Dorsolateral prefrontal cortex (tissue), 122 donors: ENCODE measurements at places on chromosomes 7 and 10. TPM values are rescaled to one million over a fixed set of nuclear protein-coding genes. Genes with fewer than 3 reads are reported as not detected.
A peak's percentile ranks its signal among the peaks of the same experiment; 100 is the strongest.

DNA sequence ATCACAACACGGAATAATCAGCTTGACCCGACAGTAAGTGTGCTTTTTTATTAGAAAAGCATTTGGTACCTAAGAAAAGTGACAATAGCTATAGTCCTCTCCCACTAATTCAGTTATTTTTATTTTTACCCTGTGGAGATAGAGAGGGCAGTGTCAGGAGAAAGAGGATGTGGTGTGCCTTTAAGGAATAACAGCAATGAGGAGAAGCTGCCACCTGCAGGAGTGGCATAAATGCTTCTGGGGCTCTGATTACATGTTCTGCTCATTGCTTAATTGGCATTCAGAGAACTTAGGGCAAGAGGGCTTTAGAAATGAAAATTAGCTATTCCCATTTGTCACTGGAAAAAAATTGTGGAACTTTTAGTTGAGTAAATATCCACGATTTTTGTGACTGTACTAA lies 60.1 kb downstream of the DENND11 start:
- DNase-seq: no peak

DNA sequence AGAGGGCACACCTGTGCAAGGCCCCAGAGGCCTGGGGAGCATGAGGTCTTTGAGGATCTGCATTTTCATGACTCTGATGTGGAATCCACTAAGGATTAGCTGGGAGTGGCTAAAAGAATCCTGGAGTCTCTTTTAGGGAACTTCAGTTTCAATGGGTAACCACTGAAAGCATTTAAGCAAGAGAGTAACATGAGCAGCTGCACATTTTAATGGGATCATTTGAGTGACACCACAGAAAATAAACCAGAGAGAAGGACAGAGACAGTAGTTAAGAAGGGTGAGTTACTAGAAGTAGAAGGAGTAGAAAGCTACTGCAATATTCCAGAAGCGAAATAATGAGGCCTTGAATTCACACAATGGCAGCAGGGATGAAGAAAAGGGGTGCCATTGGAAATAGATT lies 5.2 kb downstream of the GOT1 start:
- no peak for DNase-seq

- DNase-seq: no peak
These were observed 99.9 kb downstream of the CACNA2D1 start for GRCh38 chr7:82343716-82344115.

GRCh38 chr10:89183571-89183970 lies 23.5 kb downstream of the CH25H start:
- no peak for DNase-seq

DNA sequence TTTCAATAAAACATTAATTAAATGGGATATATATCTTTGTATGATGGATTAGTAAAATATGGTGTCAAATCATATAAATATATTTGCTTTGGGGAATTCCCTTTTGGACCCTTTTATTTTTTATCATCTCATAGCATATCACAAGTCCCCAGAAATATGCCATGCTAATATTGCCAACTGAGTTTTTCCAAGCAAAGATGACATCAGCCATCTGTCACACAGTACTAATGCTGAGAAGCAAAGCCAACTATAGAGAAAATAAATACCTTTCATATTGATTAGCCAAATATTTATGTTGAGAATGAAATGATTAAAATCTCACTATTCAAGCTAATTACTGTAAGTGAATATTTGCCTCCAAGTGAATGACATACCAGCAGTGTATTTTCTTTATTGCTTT lies 575.3 kb downstream of the ETV1 start:
- no peak for DNase-seq

GRCh38 chr7:130096243-130096827 lies 26.0 kb downstream of the KLHDC10 start:
- DNase-seq: no peak

DNA sequence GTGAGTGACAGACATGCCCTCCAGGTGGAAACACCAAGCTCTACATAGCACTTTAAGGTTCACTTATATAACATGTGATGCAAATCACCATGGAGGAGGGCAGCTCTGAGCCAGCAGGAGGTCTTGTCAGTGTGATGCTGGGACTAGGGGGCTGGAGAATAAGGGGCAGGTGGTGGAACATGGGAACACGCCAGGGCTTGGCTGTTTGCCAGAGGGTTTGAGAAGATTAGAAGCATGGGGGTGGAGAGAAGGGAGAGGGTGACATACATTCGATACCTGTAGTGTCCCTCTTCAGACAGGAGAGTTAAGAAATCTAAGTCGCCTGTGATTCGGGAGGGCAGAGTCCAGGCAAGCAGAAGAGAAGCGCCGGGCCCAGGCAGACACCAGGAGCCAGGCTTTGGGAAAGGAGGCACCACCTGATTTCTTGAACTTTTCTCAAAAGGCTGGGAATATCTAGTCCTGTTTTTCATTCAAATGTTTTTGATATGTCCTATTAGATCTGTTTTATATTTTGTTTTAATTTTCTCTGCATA lies 16.9 kb upstream of the LAMB4 start:
- DNase-seq: no peak

DNA sequence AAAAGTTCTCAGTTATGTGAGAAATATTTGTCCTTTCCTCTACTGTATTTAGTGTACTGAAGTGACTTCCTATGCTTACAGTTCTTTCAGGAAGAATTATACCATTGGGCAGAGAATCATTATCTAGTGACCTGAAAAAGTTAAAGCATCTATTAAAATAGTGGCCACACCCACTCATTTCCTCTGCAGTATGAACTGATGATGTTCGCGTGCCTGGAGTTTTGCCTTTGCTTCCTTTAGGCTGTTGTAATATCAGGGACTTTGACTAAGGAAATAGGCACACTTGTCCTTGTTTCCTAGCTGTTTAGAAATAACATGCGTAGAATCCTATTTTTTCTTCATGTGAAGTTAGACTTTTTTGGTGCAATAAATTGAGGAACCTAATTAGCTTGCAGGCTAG lies 100.7 kb downstream of the ZMYND11 start:
- no peak for DNase-seq

DNA sequence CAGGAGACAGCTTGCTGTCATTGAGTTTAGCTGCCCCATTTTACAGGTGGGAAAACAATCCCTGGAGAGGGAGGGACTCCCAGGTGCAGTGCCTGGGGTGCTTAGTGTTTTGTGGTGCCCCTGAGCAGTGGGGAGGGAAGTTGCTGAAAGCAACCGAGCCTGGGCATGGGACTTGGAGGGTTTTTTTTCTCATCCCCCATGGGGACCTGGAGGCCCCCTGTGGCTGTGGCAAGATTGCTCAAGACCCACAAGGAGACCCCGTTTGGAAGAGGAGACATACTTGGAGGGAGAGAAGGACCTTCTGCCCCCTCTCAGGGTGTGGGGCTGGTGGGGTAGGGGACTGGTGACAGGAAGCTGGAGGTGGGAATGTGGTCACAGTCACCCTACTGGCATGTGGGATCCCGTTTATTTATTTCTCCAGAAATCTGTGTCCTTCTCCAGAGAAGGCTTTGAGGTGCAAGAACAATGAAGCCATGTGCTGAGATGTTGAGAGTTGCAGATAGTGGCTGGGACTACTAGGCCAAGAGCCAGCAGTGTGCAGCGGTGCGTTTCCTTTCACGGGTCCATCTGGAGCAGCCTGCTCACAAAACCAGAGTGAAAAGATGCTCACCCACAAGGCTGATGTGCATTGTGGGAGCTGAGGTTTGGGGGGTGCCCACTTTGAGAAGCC lies 21.5 kb downstream of the ZMIZ1 start:
- no peak for DNase-seq

GRCh38 chr7:2959828-2960599 lies 83.7 kb downstream of the CARD11 start:
- peak; percentile 6 for DNase-seq

DNA sequence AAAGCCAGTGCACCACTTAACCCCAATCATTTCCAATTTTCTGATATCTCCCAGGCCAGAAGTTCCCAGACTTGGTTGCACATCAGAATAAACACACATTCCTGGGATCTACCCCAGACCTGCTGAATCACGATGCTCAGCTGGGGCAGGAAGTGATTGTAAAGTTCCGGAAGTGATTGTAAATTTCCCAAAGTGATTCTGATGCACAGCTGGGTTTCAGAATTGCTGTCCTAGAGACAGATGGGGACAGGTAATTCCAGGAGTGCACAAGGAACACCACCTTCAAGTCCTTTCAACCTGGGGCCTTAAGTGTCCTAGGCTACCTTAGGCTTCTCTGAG lies 104.2 kb upstream of the EEPD1 start:
- no peak for DNase-seq

DNA sequence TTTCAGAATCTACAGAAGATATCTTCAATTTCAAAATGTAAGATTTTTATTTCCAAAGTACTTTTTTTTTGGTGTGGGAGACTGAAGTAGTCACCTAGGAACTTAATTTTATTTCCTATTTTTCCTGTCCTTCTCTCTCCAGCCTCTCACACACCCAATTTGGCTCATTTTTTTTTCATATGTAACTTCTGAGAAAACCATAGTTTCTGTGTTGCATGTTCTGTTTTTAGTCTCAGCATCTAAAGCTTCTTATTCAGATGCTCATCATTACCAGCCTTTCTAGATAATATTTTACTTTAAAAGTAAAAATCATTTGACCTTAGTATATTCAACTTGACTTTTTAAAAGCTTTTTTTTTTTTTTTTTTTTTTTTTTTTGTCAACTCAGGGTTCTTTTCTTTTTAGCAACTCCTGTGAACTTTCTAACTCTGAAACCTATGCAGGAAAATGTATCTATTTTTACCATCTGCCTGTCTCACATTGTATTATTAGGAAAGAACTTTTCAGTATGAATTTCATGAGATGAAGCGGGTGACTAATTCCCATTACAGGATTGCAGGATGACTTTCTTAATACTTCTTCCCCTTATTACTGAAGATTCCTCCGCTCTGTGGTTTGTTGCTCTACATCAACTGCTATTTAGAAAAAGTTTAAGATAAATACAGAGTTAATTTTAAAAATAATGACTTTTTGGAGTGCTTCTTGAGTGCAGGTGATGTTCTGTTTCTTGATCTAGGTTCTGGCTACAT lies 73.6 kb upstream of the LSM8 start:
- DNase-seq: no peak

- no peak for DNase-seq
These were observed 957.8 kb downstream of the NXPH1 start for GRCh38 chr7:9391221-9391620.

- DNase-seq: no peak
These were observed 4.8 kb downstream of the GRIFIN start for GRCh38 chr7:2471396-2471795.

DNA sequence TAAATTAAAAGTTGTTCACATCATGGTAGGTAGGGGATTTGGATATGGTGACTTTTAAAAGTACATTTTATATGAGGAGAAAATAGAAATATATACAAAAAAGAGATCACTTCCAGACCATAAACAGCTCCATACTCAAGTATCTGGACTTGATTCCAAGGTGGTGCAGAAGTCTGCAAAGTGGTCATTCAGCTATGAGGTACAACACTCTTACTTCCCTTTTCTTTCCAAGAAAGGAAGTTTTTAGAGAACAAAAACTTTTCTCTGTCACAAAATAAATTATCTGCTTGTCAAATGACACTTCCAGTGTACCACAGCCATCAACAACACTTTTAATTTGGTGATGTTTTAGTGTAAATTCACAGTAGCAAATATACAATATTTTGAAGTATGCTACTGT lies 1013.5 kb downstream of the GATA3 start:
- no peak for DNase-seq

GRCh38 chr7:25889765-25890164 lies 262.2 kb upstream of the NFE2L3 start:
- DNase-seq: no peak

DNA sequence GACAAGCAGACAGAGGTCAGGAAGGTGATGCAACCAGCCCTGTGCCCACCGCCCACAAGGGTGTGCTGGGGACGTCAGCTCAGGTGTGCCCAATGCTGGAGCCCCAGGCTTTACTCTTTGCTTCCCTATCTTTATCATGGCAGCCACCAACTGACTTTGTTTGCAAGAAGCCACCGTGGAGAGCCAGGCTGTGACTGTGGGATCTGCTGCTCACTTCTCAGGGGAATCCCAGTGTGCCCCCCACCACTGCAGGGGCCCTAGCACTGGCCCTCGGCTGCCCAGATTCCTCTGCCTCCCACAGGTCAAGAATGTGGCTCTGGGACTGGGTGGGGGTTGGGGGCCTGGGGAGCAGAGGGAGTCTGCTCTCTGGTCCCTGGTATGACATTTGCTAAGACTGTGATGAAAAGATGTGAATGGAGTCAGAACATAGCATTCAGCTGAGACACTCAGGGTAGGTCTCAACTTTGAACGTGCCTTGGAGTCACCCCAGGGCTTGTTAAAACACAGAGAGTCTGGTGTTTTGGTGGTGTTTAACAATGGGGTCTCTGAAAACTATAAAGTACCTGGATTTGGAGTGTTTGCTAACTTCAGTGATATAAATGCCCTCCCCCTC lies 47.3 kb downstream of the ARHGAP22 start:
- DNase-seq: no peak

GRCh38 chr10:127142856-127143255 lies 53.5 kb downstream of the INSYN2A start:
- DNase-seq: peak; percentile 62

GRCh38 chr7:378041-378420 lies 88.1 kb downstream of the FOXL3 start:
- DNase-seq: no peak

DNA sequence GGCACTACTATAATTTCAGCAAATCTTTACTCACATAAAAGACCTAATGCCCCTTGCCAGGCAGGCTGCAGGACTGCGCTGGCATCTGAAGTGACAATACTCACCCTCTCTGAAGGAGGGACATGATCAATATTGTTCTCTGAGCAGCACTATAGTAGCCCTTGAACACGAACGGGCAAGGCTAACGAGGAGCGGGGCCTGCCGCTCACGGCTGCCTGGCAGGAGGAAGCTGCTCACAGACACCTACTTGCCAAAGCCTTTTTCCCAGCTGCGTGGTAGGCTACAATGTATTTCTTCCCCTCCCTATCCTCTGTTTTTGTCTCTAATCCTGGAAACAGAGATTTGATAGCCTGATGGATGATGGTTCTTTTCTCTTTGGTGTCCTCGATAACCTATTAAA lies 19.9 kb downstream of the PUS7 start:
- no peak for DNase-seq

GRCh38 chr10:113911113-113911512 lies 56.7 kb downstream of the NHLRC2 start:
- DNase-seq: no peak

GRCh38 chr7:108093341-108093740 lies 36.8 kb downstream of the LAMB4 start:
- DNase-seq: no peak

GNAT3 gene
- not detected for total RNA-seq

KIF20B gene
- total RNA-seq: 4.8 TPM

ABCA13 gene
- total RNA-seq: not detected

MMD2 gene
- total RNA-seq: 19.4 TPM

LRMDA gene
- total RNA-seq: 18.3 TPM

CPA2 gene
- not detected for total RNA-seq

ZNF503 gene
- total RNA-seq: 10.6 TPM

ADAMTS14 gene
- total RNA-seq: 3.8 TPM
